ENCODE measurements at places on chromosomes 16 and 17.

GRCh38 chr16:938136-938535 is 32.6 kb downstream of the LMF1 start:
- DNase-seq: no peak

DNA sequence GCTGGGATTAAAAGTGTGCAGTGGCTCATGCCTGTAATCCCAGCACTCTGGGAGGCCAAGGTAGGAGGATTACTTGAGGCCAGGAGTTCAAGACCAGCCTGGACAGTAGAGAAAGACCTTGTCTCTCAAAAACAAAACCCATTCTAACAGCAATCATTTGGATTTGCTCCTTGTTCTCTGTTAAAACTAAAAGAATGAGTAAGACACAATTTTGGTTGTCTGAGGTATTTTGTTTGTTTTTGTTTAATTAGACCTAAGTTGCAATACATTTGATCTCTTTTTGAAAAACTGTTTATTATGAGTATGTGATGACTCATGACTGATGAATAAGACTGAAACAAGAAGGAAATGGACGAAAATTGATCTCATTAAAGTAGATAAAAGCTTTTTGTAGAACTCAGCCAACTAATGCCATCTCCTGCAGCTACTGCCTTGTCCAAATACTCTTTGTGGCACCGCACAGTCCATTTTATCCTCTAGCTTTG is 29.0 kb downstream of the GLG1 start:
- peak; percentile 33 for DNase-seq

- peak; percentile 48 for DNase-seq
Measured at GRCh38 chr16:89958068-89958467, 9.5 kb downstream of the DEF8 start.

DNA sequence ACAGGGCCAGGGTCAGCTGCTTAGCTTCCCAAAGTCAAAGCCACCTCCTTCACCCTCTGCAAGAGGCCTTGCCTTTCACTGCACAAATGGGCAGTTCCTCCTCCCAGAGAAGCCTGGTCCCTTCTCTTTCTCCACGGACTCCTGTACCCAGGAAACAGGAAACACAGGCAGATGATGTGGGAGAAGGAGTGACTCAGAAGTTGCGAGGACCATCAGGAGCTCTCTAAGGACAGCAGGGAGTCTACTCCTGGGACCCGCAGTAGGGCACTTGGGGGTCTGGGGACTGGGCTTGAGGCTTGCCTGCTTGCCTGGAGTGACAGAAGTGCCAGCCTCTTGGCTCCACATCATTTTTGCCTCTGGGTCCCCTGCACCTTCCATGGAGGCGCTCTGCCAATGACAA is 47.4 kb upstream of the KSR1 start:
- DNase-seq: no peak

DNA sequence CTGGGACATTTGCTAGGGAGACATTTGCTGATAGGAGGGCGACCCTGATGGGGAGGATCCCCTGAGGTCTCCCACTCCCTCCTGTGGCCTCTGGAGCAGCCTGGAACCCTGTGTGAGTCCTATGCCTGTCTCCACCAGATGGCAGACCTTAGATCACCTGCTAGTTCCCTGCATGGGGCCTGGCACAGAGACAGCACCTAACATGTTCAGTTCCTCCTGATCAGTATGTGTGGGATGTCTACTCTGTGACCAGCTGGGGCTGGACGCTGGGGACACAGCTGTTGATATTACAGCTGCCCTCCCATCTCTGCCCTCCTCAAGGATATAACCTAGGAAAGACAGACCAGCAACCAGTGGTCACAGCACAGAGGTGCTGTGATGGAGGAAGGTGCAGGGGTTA is 1.1 kb upstream of the ADCY7 start:
- DNase-seq: peak; percentile 37

- DNase-seq: no peak
Measured at GRCh38 chr16:76335180-76335974, 58.2 kb downstream of the CNTNAP4 start.

GRCh38 chr16:20380782-20381181 is 23.8 kb downstream of the PDILT start:
- DNase-seq: no peak

- DNase-seq: no peak
Measured at GRCh38 chr16:74160759-74161158, 135.9 kb upstream of the PSMD7 start.

DNA sequence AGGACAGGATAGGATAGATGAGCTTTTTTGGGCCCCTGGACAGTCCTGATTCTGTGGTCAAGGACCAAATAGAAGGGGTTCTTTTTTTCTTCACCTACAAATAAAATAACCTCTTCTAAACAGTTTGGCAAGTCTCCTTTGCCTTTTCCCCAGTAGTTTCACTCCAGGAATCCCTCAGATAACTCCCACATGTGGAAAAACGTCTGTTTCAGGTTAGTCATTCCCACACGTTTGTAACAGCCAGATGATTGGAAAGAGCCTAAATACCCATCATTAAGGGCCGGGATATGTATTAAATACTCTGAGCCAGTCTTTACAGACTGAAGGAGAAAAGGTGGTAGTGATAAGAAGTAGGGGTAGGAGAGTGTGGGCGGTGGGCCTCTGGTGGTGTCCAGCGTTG is 58.3 kb downstream of the PLD6 start:
- DNase-seq: no peak

DNA sequence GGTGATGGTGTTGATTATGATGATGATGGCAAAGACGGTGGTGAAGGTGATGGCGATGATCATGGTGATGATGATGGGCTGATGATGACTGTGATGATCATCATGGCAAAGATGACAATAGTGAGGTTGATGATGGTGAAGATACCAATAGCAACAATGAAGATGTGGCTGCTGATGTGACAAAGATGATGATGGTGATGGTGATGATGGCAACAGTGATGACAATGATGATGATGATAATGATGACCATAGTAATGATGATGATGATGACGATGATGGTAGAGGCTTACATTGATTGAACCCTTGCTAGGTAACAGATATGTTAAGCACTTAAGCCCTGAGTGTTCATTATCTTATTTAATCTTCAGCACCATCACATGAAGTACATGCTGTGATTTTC is 363.8 kb upstream of the HSBP1 start:
- no peak for DNase-seq

- DNase-seq: no peak
Measured at GRCh38 chr17:81062014-81062780, 27.2 kb downstream of the BAIAP2 start.

Measured in SW480 (cell line).